ENCODE measurements at places on chromosomes 16 and 17.

GRCh38 chr16:72068930-72069329 lies 5.9 kb downstream of the HPR start:
- no peak for DNase-seq

DNA sequence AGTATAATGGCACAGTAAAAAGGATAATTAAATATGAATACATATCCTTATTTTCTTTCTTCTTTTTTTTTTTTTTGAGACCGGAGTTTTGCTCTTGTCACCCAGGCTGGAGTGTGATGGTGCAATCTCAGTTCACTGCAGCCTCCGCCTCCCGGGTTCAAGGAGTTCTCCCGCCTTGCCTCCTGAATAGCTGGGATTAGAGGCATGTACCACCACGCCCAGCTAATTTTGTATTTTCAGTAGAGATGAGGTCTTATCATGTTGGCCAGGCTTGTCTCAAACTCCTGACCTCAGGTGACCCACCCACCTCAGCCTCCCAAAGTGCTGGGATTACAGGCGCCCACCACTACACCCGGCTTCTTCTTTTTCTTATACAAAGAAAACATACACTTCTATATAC lies 12.0 kb downstream of the GABARAPL2 start:
- DNase-seq = no peak

- DNase-seq = no peak
Observed at GRCh38 chr16:8919089-8919933, 37.2 kb downstream of the LITAFD start.

- DNase-seq = no peak
Observed at GRCh38 chr16:57266531-57267260, 17.8 kb downstream of the PLLP start.

DNA sequence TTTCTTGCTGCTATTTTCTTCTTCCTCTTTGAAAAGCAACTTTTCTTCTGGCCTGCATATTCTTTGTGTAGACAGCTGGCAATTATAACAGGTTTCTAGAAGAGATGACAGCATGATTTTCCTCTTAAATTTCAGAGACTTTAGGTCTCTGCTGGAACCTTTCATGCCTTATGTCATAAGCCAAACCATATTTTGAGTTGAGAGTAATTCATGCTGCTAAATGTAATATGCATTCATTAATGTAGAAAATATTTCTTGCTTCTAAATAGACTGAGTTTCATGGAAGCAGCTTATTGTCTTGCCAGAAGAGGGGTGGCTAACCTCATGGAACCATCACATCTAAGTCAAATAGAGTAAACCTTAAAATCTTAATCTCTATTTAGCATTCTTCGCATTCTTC lies 25.9 kb upstream of the ABCA9 start:
- no peak for DNase-seq

DNA sequence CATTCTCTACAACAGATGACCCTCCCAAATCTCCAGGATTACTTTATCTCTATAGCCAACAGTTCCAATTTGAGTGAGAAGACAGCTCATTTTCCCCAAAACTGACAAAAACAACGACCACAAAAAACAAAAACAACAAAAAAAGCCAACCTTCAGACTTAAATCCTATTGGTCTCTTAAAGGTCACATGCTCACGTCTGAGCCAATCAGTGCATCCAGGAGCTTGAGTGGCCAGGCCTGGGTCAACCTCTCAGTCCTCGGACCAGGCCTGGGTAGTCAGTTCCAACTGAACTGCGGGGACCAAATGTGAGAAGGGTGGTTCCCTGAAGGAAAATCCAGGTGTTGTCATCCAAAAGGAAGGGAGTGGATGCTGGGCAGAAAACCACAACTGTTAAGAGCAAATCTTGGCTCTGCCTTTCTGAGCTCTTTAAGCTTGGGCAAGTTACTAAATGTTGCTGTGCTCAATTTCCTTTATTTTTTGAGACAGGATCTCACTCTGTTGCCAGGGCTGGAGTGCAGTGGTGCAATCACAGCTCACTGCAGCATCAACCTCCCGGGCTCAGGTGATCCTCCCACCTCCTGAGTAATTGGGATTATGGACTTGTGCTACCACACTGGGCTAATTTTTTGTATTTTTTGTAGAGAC lies 43.0 kb upstream of the MSI2 start:
- no peak for DNase-seq

DNA sequence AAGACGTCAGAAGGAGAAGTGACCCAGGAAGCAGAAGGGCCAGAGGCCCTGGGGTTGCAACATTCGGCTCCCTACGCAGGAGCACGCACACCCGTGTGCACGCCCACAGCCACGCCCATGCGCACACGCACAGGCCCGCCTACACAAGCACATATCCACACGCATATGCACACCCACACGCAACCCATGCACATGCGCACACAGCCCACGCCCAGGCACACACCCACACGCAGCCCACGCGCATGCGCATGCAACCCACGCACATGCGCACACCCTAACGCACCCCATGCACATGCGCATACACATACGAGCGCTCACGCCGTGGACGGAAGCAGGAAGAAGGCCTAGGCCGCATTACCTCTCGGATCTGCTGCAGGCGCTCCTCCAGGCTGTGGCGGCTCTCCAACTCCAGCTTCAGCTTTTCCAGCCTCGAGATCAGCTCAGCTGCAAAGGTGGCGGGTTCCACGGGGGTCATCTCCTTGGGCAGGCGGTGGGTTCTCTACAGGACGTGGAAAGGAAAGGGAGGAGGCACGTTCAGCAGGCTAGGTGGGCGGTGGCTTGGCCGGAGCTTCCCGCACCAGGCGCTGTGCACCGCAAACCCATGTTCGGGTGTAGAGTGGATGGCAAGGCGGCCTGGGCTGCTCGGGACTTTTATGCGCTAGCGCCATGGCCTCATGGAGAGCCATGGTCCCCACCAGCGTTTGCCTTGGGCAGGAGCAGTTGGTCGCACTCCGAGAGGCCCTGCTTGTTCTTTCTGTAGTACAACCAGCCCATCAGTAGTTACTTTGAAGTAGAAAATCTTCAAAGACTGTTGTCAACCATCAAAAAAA lies 23.4 kb downstream of the AXIN2 start:
- no peak for DNase-seq

DNA sequence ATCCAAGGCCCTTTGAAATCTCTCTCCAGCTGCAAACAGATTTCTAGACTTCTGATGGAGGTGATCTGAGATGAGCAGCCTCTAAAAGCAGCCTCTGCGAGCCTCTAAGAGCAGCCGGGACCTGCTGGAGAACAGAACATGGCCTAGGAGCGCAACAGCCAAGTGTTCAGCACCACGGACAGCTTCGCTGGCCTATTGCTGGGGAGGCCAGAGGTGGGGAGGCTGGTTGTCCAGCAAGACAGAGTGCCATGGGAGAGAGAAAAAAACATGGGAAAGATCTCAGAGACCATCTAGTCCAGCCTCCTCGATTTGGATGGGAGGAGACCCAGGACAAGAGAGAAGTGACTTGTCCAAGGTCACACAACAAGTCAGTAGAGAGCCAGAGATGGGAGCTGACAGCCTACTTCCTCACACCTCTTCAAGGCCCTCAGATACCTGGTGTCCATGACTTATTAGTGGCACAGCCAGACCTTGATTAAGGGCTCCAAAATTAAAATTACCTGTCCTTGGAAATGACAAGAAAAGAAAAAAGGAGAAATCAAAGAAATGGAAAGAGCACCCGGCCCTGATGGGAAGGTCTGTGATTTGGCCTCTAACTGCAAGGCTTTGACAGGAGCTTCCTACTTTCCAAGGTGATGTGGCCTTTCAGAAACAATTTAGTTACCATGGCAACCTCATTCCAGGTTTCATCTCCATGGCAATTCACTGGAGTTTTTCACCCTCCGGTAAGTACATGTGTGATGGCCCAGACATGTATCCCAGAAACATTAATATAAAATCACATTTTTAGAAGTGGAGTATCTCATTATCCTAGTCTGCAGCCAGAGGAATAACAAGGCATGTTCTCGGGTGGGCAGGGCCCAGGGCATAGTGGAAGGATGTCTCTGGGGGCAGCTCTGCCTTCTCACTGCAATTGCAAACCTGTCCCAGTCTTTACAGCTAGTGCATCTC lies 14.5 kb downstream of the RPRML start:
- no peak for DNase-seq

DNA sequence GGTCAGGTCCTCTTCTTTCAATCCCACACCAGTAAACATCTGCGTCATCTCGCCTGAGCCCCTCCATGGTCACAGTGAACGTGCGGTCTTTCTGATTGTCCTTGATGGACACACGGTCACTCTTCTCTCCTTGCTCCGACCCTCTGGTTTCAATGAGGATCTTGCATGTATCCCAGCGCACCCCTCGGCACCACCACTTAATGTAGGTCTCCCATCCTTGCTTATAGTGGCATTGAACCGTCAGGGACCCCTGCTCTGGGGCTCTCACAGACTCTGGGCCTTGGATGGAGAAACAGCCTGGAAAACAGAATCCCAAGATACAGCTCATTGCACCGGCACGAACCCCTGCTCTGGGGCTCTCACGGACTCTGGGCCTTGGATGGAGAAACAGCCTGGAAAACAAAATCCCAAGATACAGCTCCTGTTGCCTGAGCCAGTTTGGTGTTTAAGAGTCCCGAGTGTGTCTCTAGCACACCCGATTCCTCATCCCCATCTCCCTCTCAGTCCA lies 5.4 kb downstream of the CD300LB start:
- DNase-seq = no peak

DNA sequence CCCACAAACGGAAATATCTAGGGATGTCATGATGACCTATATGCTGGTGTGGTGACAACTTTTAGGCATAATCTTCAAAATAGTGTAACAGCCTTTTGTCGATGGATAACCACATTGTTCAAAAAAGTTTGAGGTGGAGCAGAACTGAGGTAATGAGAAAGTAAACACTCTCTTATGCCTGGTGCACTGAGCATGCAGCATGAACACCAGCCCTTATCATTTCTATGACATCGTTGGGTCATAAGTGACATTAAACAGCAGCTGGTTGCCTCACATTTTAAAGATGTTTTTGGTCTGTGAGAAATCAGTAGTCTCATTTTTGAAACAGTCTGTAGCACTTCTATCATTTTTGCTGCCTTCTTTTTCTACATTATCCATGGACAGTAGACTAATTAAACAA lies 1.8 kb downstream of the KRT23 start:
- no peak for DNase-seq

DNA sequence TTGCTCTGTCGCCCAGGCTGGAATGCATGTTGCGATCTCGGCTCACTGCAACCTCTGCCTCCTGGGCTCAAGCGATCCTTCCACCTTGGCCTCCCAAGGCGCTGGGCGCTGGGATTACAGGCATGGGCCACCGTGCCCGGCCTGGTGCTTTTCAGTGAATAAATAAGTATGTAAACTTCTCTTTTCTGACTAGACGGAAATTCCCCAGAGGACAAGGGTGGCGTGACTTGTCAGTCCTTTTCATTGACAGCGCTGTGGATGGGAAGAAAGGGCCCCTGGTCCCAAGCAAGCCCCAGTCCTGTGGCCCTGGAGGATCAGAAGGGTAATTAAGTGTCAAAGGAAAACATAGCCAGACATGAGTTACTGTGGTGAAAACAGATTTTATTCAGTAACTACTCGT lies 9.6 kb upstream of the SPN start:
- DNase-seq = no peak

DNA sequence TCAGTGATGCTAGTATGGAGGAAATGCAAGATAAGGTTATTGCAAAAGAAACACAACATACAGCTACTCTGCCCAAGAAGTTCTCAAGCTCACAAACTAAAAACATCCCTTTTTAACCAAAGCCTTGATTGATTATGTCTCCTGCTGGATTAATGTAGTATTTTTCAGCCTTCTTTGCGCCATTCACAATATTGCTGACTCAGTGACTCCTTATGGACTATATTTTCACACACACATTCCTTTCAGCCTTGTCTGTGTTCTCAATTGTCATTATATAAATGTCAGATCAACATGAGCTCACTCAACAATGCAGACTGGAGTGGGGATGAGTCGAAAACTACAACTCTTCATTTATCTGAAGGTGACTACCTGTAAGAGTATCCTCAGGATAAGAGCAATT lies 579.3 kb upstream of the CDH8 start:
- DNase-seq = no peak

GRCh38 chr16:76862901-76863300 lies 328.1 kb upstream of the MON1B start:
- no peak for DNase-seq

DNA sequence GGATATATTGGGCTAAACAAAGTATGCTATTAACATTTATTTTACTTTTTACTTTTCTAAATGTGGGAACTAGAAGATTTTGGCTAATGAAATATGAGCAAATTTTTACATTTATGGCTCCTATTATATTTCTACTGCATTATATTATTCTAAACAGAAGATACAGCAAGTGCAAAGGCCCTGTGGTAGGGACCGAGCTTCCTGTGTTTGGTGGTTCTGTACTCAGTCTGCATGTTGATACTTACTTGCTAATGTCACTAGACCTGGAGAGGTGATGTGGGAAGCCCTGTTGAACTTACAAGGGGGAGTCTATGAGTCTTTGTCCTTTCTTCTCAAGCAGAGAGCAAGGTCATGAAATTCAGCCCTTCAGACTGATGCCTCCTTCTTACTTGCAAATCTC lies 10.0 kb upstream of the IRX3 start:
- no peak for DNase-seq

Measured in stimulated activated CD4-positive, alpha-beta T cell treated with anti-CD3 and anti-CD28 coated beads, Interleukin-4, amount 100 ng/mL, for 48 hours (primary cell).